ENCODE measurements at places on chromosomes 6 and 20.

- DNase-seq: no peak
Observed at GRCh38 chr6:108251252-108251651, 9.6 kb downstream of the SNX3 start.

DNA sequence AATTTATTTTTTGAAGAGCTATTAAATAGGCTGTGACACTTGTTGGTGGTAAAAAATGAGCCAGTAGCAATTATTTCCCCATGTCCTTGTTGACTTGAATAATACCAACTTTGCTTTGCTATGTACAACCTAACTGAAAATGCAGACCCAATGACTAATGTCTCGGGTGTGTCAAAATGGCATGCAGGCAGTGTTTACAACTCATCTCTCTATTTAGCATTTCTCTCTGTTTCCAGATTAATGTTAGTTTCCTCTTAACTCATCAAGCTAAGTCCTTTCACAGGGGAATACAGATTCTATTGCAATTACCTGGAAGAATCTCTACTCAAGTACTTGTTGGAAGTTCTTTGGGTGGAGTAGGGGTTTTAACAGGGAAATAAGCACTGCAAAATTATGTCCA, 504.4 kb downstream of the BCKDHB start:
- no peak for DNase-seq

- DNase-seq: peak; percentile 37
Observed at GRCh38 chr20:64065062-64065973, 2.3 kb downstream of the TCEA2 start.

GRCh38 chr20:49320460-49320859, 42.6 kb upstream of the ZNFX1 start:
- DNase-seq: peak; percentile 12

GRCh38 chr6:4964675-4965561, 38.9 kb downstream of the RPP40 start:
- no peak for DNase-seq

DNA sequence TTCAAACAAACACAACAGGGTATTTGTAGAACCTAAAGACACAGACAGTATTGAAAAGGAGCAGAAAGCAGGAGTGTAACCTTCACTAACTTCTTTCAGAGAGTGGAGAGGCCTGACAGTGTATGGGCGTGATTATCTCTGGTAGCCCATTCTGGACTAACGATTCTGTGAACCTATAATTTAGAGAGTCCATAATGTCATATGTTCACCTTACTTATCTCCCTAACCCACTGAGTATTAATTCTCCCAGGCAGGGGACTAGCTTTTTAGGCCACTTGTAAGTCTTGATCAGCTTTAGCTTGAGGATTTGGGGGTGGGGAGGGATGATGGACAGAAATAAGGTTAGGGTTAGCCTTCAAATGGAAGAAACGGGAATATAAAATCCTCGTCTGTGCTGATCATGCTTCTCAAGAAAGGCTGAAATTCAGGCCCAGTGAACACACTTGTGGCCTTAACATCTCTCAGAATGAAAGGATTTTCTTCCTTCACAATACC, 2.8 kb upstream of the PARD6B start:
- DNase-seq: no peak

- no peak for DNase-seq
Observed at GRCh38 chr20:45469336-45470261, at the start of gene WFDC2. WFDC2 (plus strand) TSS chr20:45469753; CDS start chr20:45469782, 29 bp downstream.

DNA sequence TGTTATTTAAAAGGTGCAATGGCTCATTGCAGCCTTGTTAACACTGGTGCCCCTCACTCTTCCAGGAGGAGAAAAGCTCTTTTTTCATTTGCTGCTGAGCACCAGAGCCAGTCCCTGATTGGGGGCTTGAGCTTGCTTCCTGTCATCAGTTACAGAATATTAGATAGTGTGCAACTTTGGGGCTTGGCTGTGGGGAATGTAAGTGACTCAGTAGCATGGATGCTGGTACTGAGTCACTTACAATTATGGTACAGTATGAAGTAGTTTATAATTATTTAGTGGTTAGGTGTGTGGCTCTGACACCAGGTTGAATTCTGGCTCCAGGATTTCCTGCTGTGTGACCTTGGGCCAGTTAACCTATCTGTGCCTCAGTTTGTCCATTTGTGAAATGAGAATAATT, 37.6 kb downstream of the ANKS1A start:
- DNase-seq: peak; percentile 6

- DNase-seq: no peak
Observed at GRCh38 chr20:10524034-10524476, 89.0 kb downstream of the SLX4IP start.

GRCh38 chr6:156787569-156788492, 10.7 kb downstream of the ARID1B start:
- no peak for DNase-seq

GRCh38 chr6:22320750-22321149, 23.9 kb upstream of the PRL start:
- DNase-seq: peak; percentile 85

GRCh38 chr6:121759370-121759769, 323.9 kb downstream of the GJA1 start:
- DNase-seq: no peak

- no peak for DNase-seq
Observed at GRCh38 chr6:89145091-89145955, 532 bp upstream of the PM20D2 start.

- no peak for DNase-seq
Observed at GRCh38 chr20:60867589-60867988, 384.5 kb upstream of the CDH4 start.

DNA sequence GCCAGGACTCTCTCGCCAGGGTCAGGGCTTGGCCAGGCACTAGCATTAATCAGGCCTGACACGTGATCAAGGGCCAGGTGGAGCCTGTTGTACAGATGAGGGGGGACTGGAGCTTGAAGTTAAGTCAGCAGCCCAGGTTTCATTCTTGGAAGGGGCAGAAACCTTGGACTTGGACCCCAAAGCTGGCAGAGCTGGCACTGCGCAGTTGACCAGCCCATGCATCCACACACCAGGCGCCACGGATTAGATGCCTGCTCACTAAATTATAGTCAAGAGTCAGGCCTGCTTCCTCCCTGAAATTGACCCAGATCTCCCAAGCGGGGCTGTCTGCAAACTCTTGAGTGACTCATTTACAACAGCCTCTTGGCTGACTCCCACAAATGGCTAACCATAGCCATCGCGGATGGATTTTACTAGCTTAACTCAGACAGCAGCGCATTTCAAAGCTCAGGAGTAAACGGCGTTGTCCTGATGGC, 4.1 kb upstream of the TAF4 start:
- no peak for DNase-seq

- peak; percentile 31 for DNase-seq
Observed at GRCh38 chr20:35791821-35792220, 20.0 kb downstream of the PHF20 start.

GRCh38 chr6:17494919-17495318, 101.5 kb downstream of the CAP2 start:
- no peak for DNase-seq

DNA sequence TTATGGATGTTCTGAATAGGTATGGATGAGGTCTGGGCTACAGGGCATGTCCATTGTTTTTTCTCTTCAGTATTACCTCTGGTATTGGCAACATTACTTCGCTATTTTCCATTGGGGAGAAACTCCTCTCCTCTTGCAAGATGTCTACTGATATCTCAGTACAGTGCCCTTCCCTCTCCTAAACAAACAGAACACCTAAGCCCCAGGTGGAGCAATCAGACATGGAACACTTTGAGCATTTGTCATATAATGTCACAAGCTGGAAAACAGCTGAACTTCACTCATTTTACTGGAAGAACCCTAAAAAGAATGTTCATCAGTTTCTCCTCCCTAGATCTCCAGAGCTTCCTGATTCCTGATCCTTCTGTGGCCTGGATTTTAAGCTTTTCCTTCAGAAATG, 339.8 kb downstream of the FRK start:
- DNase-seq: no peak

DNA sequence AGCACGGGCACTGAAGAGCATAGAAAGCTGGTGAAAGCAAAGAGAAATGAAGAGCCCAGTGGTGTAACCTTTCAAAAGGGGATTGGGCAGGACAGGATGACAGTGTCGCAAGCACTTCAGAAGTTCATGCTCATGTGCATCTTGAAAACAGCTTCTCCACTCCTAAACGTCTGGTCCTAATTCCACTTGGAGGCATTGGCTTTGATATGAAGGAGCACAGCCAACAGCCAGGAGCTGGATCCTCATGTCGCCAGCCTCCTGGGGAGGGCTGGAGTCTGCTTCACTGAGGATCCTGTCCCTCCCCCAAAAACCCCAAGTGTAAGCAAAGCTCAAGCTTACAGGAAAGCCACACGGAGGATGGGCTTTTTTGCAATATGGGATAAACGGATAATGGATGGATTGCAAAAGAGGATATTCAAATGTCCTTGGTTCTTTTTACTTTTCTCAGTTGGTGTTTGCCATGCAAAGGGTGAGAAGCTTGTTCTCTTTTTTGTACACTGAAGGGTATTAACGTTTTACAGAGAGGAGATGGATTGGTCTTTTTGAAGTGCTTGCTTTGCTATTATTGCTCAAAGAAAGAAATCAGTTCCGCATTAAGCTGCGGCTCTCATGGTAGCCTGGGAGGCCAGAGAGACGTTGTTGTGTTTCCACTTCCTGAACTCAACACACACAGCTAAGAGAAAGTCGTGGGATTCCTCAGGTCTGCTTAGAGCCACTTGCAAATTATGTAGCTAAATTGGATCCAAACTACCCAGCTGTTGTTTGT, 92.2 kb downstream of the SIM1 start:
- no peak for DNase-seq

DNA sequence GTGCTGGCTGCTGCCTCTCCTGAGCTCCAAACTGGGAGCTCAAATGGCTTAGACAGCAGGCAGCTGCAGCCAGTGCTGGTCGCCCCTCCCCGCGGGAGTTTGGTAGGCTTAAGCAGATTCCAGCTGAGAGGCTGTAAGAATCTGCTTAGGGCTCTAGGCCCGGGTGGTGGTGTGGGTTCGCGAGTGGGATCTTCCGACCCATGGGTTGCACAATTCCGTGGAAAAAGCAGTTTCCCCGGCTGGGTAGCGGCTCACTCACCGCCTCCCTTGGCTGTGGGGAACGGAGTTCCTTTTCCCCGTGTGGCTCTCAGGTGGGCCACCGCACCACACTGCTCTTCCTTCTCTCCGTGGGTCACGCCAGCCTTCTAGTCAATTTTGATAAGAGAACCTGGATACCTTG, 232.5 kb downstream of the PKHD1 start:
- no peak for DNase-seq

GRCh38 chr6:110529355-110529754, 52.9 kb upstream of the SLC22A16 start:
- DNase-seq: peak; percentile 43

- DNase-seq: peak; percentile 32
Observed at GRCh38 chr6:5672581-5673011, 334.1 kb downstream of the NRN1 start.

- DNase-seq: no peak
Observed at GRCh38 chr20:5135363-5136012, 8.7 kb downstream of the CDS2 start.

GRCh38 chr6:86595641-86596040, 341.7 kb upstream of the HTR1E start:
- no peak for DNase-seq

DNA sequence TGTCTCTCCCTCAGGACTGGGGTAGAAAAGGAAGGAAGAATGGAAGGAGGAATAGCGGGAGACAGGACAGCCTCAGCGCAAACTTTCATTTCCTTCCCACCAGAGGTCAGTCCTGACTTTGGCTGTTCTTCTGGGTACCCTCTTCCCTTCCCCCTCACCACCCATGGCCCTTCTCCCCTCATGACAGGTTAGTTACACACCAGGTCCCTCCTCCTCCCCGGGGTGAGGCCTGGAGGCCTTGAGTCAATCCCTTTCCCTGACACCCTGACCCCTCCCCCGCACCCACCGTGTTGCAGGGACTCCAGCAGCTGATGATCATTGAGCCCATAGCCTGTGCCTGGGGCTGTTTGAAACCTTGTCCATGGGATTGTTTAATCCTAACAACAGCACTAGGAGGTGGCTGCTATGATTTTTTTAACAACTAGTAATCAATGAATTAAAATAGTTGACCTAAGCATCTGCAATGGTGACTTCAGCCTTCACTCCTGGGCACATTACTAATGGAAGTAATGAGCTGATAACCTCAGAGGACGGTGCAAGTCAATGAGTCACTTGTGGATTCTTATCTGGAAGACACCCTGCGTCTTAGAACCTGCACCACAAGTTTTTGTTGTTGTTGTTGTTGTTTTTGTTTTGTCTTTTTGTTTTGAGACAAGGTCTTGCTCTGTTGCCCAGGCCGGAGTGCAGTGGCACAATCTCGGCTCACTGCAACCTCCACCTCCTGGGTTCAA, 46.6 kb upstream of the CCDC167 start:
- DNase-seq: no peak

- DNase-seq: no peak
Observed at GRCh38 chr20:58330687-58331086, 21.2 kb downstream of the RAB22A start.

- DNase-seq: no peak
Observed at GRCh38 chr20:1002682-1003561, 811 bp upstream of the RSPO4 start.

GRCh38 chr20:59075934-59076508, 33.4 kb upstream of the PRELID3B start:
- no peak for DNase-seq

DNA sequence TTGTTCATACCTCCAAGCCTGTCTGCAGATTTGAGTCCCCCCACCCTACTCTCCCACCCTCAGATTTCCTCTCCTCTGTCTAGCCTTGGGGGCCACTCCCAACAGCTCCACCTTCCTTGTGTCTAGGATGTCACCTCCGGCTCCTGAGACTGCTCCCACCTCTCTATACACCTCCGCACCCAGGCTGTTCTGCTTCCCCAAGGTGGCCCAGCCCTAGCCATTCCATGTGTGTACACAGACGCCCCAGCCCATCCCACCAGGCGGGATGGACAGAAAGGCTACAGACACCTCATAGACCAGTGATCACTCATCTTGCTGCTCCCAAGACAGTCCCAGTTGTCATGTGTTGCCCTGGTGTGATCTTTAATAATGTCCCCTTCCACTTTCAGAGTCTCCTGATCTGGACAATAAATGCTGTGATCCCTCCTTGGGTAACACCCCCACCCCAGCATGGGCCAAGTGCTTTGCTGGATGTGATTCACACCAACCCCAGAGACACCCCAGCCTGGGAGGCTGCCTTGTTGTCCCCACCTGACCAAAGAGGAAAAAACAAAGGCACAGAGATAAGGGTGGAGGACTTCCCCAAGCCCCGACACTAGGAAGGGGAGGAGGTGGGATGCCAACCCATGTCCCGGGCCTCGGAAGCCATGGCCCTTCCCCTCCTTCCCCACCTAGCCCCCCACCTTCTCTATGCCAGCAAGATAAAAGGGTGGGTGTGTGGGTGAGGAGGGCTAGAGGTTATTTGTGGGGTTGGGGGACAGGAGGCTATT, 36.1 kb downstream of the MDFI start:
- DNase-seq: no peak

- DNase-seq: no peak
Observed at GRCh38 chr6:164640956-164641355, 668.4 kb downstream of the C6orf118 start.

GRCh38 chr6:144349690-144350527, 64.8 kb downstream of the UTRN start:
- DNase-seq: no peak

GRCh38 chr6:110613356-110613755, 136.9 kb upstream of the SLC22A16 start:
- DNase-seq: no peak

GRCh38 chr6:124927806-124928205, 34.4 kb upstream of the RNF217 start:
- no peak for DNase-seq

GRCh38 chr6:5081182-5081581, 4.0 kb upstream of the PPP1R3G start:
- no peak for DNase-seq

- DNase-seq: no peak
Observed at GRCh38 chr6:46221222-46221793, 50.5 kb upstream of the ENPP5 start.
